ENCODE measurements at places on chromosomes 11 and 22.

- DNase-seq: no peak
Observed at GRCh38 chr11:70183032-70183431, 20.1 kb upstream of the FADD start.

GRCh38 chr11:67276781-67277230 lies 10.5 kb downstream of the GRK2 start:
- DNase-seq: no peak

GRCh38 chr11:57679396-57679795 lies 11.5 kb downstream of the ZDHHC5 start:
- DNase-seq: no peak

DNA sequence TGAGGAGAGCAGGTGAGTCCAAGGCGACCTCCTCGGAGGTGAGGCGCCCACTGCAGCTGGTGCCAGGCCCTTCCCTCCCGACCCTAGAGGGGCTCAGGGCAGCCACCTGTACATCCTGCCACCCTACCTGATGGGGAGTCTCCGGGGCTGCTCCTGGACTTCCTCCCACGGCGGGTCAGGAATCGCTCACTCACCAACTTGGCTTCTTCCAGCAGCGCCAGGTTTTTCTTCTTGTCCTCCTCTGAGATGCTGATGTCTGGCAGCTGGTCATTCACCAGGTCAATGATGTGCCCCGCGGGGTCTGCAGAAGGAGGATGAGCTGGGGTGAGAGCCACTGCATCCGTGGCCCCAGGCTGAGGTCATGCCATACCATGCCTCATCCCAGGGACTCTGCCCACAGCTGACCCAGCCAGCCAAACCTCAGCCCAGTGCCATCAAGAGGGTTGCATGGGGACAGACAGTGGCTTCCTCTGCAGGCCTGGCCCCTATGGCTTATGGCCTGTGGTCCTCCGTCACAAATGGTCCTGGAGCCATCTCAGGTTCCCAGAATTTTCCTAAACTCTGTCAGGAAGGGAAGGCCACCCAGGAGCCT lies 61.0 kb upstream of the LYVE1 start:
- peak; percentile 64 for DNase-seq

GRCh38 chr22:25564320-25564978 lies at the start of gene GRK3:
GRK3 (plus strand) TSS chr22:25564675; CDS start chr22:25565041, 366 bp downstream.
- DNase-seq: peak; percentile 93

DNA sequence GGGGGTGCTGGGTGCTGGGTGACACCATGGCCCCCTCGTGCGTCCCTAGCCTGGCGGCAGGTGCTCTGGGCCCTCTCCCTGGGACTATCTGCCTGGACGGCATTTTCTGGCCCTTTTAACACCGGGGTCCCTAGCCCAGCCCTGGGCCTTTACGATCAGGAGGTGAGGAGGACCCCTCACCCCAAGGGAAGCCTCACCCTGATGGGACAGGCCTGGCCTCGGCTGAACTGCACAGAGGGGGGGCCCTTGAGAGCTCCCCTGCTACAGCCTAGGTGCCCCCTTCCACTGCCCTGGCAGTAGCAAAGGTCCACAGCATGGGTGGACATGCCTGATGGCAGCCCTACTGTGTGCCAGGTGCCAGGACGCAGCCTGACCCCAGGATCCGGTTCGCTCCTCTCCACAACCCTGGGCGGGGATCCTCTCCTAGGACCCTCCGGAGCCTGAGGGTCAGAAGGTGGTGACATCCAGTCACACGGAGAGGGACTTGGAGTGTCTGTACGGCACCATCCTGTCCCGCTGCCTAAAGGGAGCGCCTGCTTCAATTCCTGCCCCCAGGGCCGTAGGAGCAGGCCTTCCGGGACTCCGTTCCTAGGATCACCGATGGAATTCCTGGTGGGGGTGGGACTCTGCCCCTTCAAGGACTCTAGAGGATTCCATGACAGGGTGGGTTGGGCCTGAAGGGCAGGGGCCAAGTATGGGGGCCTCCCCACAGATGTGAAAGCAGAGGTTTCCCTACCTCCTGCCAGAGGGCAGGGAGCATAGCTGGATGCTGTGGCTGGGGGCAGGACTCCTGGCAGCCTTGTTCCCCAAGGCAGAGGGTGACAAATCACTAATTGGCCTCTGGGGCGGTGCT lies 33.0 kb upstream of the TH start:
- DNase-seq: peak; percentile 12

DNA sequence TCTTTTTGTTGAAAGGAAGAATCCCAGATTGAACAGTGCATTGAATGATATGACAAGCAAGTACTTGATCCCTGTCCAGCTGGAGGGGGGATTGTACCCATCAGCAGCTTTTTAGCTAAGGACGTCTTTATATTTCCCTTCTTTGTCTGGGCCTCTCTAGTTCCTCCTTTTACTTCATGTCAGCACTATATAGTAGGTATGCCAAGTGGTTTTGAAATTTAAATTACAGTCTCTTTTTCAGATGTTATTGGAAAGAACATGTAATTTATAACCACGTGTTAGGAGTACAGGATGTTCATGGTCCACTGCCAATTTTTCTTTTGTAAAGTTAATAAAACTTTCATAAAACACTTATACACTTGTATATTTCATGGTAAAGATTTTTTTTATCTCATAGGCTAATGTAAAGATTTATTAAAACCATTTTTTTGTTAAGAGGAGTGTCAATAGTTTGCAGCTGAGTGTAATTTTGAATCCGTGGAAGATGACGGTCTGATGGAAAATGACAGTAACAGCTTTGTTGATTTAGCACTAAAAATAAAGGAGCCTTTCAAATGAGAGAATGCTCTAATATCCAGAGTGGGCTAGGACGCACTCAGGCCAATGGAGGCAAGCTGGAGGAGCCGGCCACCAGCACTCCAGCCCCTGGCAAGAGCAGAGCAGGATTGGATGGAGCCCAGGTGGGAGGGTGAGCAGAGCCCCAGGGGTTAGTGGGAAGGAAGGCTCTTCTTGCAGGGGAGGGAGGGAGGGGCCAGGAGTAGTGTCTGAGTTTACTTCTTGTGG lies 488.3 kb downstream of the INSC start:
- DNase-seq: no peak

DNA sequence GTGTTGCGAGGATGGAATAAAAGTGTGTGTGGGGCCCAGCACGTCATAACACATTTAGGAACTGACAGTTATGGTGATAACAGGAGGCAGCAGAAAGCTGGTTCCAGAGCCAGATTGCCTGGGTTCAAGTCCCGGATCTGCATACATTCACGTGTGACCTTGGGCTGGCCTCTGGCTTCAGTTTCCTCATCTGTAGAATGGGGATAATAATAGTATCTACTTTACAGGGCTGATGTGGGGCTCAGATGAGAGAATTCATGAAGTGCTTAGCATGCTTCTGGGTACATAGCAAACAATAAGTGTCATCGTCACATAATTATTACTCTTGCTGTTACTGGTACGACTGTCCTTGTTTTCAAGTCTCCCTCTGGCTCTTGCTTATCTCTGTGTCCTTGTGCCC lies 97.3 kb downstream of the KIAA1671 start:
- DNase-seq: no peak

- DNase-seq: peak; percentile 69
Observed at GRCh38 chr22:45868571-45869339, 108.2 kb downstream of the WNT7B start.

GRCh38 chr22:44146088-44146861 lies 34.5 kb upstream of the PARVG start:
- no peak for DNase-seq

GRCh38 chr11:36929401-36929800 lies 331.4 kb upstream of the RAG2 start:
- DNase-seq: no peak

DNA sequence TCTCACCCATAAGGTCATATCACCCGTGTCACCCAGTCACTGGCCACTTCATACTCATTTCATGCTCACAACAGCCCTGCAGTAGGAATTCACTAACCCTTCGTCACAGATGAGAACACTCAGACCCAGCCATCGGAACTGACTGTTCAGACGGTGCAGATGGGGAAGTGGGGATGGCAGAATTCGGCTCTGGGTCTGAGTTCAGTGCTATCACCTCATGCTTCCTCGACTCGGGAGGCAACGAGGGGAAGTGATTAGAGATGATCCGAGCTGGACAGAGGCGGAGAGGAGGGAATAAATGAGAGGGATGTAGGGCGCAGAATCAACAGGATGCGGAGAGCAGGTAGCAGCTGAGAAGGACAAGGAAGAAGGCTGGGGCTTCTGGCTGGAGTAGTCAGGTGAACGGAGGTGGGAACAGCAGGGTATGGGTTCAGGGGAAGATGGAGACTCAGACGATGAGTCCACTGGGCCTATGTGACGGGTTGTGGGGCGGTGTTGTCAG lies 4.7 kb downstream of the B3GNT6 start:
- no peak for DNase-seq
